ENCODE measurements at places on chromosomes 5 and 9.

- DNase-seq, result peak; percentile 27
Observed at GRCh38 chr5:154461531-154461930, 15.7 kb downstream of the SAP30L start.

- DNase-seq, result no peak
Observed at GRCh38 chr5:88718736-88719135, 164.2 kb downstream of the MEF2C start.

GRCh38 chr5:133113331-133114061, 61.7 kb downstream of the HSPA4 start:
- no peak for DNase-seq

GRCh38 chr9:12224449-12224848, 468.7 kb upstream of the TYRP1 start:
- no peak for DNase-seq

GRCh38 chr5:73381590-73382400, 66.8 kb downstream of the FOXD1 start:
- DNase-seq, result no peak

GRCh38 chr5:89545076-89545475, 662.1 kb upstream of the MEF2C start:
- no peak for DNase-seq

DNA sequence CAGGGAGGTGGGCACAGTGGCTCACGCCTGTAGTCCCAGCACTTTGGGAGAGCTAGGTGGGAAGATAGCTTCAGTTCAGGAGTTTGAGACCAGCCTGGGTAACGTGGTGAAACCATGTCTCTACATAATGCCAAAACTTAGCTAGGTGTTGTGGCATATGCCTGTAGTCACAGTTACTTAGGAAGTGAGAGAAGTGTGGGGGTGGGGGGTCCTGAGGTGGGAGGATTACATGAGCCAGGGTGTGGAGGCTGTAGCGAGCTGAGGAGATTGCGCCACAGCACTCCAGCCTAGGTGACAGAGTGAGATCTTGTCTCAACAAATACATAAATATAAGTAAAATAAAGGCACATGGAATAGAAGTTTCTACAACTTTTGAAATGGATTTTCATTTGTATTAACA, 23.1 kb downstream of the VCAN start:
- no peak for DNase-seq

DNA sequence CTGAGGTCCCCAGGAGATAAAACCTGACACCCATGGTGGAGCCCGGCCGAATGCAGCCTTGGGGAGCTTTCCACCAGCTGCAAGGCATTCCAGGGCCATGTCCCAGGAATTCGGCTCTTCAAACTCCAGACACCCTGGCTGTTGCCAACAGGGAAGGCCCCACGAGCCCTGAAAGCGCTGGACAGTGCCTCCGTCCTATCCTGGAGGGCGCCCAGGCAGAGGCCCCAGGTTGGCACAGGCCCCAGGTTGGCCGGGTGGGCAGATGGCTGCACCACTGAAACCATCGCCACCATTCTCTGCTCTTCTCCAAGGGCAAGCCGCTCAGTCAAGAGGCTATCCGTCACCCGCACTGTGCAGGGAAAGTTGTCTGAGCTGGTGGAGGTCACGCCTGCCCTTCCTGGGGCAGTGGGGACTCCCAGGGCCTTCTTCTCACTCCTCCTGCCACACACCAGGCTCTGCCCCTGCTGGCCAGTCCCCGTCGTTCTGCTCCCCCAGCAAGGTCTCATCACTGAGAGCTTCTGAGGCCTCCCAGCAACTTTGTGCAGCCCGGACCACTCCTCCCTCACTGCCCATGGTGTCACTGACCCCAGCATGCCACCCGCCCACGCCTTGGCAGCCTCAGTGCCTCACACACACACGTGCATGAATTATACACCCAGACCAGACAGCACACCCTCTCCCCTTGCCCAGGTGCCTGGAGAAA, 21.2 kb downstream of the SLC6A3 start:
- no peak for DNase-seq

DNA sequence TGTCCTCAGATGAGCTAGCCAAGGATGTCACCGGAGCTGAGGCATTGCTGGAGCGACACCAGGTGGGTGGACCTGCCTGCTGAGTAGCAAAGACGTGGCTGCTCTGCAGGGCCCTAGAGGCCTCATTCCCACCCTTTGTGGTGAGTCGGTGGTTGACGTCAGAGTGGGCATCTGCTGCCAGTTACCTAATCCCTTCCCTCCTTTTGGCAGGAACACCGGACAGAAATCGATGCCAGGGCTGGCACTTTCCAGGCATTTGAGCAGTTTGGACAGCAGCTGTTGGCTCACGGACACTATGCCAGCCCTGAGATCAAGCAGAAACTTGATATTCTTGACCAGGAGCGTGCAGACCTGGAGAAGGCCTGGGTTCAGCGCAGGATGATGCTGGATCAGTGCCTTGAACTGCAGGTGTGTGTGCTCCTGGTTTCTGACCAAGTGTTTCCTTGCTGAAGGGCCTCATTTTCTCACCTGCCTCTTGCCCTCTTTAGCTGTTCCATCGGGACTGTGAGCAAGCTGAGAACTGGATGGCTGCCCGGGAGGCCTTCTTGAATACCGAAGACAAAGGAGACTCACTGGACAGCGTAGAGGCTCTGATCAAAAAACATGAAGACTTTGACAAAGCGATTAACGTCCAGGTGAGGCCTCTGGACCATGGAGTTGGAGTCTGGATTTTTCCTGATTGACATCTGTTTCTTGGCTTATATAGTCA, 48.9 kb downstream of the DYNC2I2 start:
- DNase-seq, result peak; percentile 49

DNA sequence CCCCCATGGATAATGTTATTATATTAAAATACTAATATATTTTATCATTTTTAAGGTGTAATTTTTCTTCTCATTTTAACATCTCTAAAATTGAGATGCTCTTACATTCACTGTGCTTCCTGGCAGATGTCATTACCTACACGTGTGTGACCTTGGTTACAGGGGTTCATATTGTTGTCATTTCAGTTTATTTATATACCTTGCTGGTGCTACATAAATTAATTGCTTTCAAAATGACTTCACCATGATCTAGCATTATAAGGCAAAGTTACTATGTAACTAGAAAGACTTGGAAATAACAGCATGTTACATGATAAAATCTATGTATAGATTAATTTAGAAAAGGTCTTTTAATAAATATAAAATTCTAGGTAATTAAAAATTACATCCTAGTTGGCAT, 60.9 kb downstream of the ARHGEF28 start:
- DNase-seq, result no peak

DNA sequence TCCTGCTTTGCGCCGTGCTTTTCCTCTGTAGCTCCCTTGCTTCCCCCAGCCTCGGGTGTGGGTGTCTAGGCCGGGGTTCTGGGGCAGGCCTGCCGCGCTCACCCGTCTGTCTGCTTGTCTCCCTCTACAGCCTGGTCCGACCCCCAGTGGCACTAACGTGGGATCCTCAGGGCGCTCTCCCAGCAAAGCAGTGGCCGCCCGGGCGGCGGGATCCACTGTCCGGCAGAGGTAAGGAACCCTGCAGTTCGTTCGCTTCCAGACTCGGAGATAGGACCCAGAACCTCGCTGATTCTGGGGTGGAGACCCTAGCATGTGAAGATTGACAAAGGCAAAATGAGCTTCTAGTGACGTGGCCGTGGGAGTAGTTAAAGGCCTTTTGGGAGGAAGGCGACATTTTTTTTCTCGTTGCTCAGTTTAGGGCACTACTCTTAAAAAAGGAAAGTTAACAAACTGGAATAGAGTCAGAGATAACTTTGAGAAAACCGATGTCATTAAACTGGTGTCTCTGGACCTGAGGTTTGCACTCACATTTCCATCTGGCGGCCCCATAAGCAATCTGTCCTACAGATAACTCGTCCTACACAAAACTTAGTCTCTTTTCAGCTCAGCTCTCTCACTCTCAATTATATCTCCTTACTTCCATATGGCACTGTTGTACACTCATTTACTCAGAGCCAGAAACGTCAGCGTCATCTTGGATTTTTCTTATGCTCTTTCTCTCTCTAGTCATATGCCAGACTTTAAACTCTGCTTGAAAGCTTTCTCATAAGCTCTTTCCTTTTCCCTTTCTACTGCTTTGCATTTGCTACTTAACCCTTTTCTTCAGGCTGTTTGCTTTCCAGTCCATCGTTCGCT, 561 bp downstream of the SEC61B start:
- DNase-seq, result no peak

GRCh38 chr9:120837921-120838320, 4.8 kb downstream of the PSMD5 start:
- no peak for DNase-seq

DNA sequence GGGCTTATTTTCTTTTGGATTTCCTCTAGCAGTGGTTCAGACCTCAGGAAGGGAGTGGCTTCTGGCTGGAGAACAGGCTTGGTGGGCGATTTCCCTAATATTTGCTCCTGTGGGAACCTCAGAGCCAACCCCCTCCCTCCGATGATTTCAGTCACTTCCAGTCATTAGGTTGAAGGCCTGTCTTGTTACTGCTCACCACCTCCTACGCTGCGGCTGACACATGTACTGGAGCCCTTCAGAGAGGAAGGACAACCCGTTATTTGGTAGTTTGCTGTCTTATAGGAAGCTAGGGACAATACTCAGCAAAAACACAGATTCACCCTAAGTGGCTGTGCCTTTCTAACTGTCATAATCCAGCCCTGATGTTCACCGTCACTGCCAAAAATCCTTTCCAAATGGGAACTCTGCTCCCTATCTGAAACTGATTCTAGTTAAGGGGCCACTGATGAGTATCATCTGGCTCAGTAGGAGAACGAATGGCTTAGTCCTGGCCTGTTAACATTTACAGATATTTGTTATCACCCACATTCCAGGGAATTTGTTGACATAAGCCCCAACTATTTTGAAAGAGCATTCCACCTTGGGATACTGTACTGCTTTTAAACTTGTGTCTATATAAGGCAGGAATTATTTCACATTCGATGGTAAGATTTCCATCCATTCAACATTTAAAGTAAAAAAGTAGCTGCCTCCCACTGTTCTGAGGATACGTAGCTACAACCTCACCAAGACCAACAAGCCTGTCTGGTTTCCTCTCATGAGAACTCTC, 29.3 kb upstream of the ANKH start:
- no peak for DNase-seq

GRCh38 chr9:81671880-81672280, 17.5 kb downstream of the TLE1 start:
- no peak for DNase-seq

DNA sequence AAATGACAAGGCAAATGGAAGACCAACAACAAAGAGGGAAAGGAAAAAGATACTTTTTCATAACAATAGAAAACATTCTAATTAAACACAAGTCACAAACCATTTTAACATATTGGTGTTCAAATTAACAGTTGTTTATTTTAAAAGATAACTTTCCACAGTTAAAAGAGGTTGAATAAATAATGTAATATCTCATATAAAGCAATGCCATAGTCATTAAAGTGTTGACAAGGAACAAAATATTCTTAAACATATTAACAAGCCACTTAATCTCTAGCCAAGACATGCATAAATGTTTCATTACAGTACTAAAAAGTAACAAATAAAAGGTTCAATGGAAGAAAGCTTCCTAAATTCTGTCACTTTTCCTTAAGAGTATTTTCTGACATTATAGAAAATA, 12.6 kb downstream of the TMEM161B start:
- DNase-seq, result no peak

- no peak for DNase-seq
Observed at GRCh38 chr5:115640274-115640673, 14.4 kb upstream of the TMED7 start.

- DNase-seq, result no peak
Observed at GRCh38 chr9:131180454-131180853, 55.1 kb downstream of the NUP214 start.

GRCh38 chr5:87850843-87851242, 417.8 kb downstream of the TMEM161B start:
- DNase-seq, result no peak

DNA sequence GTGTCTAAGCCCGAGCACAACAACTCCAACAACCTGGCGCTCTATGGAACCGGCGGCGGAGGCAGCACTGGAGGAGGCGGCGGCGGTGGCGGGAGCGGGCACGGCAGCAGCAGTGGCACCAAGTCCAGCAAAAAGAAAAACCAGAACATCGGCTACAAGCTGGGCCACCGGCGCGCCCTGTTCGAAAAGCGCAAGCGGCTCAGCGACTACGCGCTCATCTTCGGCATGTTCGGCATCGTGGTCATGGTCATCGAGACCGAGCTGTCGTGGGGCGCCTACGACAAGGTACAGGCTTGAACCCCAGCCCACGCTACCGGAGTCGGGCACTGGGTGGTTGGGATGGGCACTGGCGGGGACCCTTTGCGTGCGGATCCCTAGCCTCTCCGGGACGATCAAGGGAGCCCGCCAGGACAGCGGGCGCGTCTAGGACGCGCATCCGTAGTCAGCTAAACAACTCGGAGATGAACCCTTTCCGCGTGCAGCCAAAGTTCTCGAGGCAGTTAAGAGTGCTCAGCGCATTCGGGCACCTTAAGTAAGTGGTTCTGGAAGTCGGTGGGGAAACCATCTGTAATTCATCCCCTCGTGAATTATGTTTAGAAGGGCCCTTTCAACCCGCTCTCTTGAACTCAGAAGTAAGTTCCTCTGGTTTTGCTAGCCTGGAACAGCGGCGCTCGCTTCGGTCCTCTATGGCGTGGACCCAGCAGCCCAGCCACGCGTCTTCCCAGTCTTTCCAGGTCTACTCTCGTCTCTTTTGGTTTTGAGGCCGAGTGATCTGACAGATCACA, 1.3 kb downstream of the KCNN2 start:
- no peak for DNase-seq

GRCh38 chr5:127101533-127101932, 28.2 kb upstream of the C5orf63 start:
- no peak for DNase-seq

- no peak for DNase-seq
Observed at GRCh38 chr5:74281166-74281565, 359.4 kb downstream of the ENC1 start.

DNA sequence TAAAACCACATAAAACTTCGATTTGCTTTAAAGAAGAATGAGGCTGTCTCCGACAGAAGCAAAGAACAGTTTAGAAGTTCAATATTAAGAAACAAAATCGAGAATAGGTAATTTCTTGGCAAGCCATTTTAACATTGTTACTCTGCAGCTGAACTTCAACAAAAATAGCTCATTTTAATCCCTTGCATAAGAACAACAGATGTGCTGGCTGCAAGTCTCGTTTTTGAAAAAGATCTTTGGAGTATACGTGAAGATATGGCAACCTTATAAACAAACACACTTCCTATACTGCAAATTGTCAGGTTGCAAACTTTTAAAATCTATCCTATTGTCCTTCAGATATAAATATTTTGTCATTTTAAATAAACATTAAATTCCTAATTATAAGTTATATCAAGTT, 71.5 kb downstream of the FBN2 start:
- no peak for DNase-seq

GRCh38 chr5:170573660-170574059, 69.8 kb downstream of the KCNIP1 start:
- DNase-seq, result no peak

DNA sequence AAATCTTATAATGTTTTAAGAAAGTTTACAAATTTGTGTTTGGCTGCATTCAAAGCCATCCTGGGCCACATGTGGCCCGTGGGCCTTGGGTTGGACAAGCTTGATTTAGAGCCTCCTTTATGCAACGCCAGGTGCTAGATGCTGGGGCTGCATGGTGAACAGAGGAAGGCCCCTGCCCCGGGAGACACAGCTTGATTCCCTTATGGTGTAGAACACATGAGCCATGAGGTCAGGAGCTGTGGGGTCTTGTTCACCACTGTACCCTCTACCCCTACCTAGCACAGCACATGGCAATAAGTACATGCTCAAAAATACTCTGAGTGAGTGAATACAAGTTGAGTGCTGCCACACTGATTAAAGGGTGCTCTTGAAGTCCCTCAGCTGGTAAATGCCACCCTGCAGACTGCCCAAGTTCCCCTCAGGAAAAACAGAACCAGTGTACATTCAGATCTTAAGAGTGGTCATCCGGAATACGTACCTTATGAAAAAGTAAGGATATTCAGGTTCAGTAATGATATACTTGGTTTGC, 71.9 kb downstream of the ARRDC3 start:
- DNase-seq, result no peak
